CD4-positive, alpha-beta T cell treated with Interleukin-15 for 4 hours (primary cell): ENCODE measurements at places on chromosomes 1 and 21.

DNA sequence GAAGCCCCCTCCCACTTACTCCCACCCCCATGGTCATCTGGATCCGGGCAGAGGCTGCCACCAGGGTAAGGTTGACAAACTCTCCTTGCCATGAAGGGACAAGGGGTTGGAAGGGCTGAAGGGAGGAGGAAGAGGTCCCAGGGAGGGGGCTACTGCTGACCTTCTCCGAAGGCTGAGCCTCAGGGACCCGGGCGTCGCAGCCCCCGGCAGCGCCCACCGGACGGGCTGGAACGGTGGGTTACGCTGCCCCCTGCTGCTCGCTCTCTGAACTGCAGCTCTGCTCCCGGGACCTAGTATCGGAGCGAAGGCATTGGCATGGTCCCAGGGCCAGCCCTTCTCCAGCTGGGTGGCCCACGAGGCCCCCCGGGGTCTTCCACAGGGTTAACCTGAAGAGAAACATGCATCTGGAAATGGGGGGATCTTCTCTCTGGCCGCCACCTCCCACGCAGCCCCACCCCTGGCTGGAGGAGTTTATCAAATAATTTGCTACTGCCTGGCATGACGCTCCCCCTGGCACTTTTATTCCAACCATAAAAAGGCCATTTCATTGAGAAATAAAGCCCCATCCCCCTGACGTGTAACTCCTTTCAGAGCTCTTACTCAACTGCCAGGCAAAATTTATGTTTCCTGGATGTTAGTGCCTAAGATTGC lies 70.4 kb upstream of the TARDBP start:
- peak; percentile 54 for DNase-seq

- peak; percentile 28 for DNase-seq
Measured at GRCh38 chr1:87084244-87084836, 169.9 kb downstream of the HS2ST1 start.

- no peak for DNase-seq
Measured at GRCh38 chr21:35893156-35893555, 167.2 kb downstream of the SETD4 start.

- no peak for DNase-seq
Measured at GRCh38 chr21:45227735-45228134, 60.0 kb downstream of the POFUT2 start.

DNA sequence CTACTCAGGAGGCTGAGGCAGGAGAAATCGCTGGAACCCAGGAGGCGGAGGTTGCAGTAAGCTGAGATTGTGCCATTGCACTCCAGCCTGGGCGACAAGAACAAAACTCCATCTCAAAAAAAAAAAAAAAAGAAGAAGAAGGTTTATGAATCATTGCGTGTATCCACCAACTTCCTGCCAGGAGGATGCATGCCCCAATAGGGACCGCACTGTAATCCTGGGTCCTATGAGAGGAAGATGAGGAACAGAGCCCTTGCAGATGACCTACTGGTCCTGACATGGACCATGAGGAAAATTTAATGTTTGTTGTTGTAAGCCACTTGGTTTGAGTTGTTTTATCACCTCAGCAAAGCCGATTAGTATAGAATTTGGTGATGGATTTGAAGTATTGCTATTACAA lies 56.7 kb downstream of the PTGS2 start:
- no peak for DNase-seq

- DNase-seq: no peak
Measured at GRCh38 chr21:45889961-45890360, 91.6 kb upstream of the COL6A1 start.

DNA sequence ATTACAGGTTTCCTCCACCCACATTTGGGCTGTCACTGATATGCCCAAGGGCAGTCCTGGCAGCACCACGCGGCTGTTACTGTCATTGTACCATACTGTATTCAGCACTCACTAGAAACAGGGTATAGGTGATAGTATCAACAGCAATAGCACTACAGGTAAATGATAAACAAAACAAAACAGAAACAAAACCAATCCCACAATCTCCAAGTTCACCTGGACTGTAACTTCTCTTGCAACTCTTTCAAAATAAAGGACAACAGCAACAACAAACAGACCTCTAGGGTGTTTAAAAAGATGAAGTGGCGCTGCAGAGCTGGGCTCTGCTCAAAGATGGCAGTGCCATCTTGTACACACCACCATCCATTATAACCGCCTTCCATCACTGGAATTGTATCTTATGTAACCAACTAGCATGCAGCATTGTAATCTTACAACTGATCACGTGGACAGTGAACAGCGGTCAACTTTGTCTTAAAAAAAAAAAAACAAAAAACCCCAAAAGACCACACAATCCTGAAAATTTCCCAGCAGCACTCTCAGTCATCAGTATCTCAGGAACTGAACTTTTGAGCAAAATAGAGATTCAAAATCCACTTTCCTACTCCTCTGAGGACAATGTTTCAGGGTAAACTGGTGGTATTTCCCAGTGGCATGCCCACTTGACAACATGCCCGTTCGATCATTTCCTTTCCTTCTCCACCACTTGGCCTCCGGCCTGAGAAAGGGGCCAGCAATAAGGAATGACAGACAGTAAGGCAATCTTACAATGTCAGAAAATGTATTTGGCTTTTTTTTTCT lies 3.8 kb downstream of the IRF2BP2 start:
- peak; percentile 35 for DNase-seq

GRCh38 chr1:189357317-189357716 lies 1120.3 kb downstream of the BRINP3 start:
- no peak for DNase-seq

DNA sequence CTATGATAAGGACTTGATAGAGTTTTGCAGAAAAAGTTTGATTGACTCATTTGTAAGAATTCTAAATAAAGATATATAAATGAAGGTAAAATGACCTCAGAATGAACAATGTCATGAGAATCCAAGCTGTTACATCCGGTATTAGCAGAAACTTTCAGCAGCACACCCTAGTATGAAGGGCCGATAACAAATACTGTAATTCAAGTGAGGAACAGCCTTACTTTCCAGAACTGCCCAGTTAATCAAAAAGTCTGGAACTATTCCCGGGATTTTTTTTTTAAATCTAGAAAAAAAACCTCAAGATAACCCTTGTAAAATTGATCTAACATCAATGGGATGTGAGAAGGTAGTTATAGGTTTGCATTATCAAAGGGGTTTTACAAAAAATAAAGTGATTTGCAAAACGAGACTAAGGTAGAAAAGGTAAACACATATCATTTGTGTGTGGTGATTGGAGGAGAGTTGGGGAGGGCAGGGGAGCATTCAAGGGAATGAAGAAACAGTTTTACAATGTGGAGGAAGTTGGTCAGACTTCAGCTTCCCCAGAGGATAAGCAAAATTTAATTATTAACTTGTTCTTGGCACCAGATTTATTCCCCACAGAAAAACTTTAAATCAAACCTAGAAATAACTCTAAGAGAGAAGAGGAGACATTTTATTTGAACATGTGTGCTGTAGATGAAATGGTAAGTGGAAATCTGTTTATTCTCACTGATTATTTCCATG lies 75.9 kb upstream of the VCAM1 start:
- DNase-seq: no peak

- peak; percentile 37 for DNase-seq
Measured at GRCh38 chr1:152392909-152393308, 21.2 kb downstream of the CRNN start.

DNA sequence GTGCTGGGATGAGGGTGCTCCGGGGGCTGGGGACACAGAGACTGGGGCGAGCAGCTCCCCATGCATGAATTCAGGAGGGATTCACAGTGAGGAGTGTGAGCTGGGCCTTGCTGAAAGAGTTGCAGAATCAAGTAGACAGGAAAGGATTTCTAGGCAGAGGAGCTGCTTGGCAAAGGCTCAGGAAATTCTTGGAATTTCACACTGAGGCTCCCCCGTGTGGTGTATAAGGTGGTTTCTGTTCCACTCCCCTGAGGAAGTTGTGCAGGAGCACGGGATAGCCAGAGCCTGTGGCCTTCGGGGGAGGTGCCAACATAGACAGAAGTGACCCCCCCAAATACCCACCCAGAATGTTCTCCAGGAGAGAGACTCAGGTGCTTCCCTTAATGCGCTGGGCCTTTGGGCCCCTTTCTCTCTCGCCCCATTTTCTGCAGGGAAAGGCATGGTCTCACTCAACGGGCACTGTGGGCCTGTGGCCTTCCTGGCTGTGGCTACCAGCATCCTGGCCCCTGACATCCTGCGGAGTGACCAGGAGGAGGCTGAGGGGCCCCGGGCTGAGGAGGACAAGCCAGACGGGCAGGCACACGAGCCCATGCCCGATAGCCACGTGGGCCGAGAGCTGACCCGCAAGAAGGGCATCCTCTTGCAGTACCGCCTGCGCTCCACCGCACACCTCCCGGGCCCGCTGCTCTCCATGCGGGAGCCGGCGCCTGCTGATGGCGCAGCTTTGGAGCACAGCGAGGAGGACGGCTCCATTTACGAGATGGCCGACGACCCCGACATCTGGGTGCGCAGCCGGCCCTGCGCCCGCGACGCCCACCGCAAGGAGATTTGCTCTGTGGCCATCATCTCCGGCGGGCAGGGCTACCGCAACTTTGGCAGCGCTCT lies 58.5 kb upstream of the ACTL8 start:
- DNase-seq: no peak

DNA sequence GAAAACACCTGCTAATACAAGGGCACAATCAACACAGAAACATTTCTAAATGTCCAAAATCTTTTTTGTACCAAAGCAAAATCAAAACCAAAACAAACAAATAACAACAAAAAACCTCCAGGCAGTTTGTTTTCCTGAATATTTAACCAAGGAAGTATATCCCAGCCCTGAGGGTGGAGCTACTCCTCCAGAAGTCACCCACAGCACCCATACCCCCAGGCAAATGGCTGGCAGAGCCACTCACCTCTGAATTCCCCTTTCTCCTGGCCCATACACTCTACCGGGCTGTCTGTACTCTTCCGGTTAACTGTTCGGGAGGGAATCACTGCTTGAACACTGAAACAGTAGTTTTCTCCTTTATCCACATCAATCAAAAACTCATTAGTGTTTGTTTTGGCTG lies 9.5 kb downstream of the F3 start:
- no peak for DNase-seq

DNA sequence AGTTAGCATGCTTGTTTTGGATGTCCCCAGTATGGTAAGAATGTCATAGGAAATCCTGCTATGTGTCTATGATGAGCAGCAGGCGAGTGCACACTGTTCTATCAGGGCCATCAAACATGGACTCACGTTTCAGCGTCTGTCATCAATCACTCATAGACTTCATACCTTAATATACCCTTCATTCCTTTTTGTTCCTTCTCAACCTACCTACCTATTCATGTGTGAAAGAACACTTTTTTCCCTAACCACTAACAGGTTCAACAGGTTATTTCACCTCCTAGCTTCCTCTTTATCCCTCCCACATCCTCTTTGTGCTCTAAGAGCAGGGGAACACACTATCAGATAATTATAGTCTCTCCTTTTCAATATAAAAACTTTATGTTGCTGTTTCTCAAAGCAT lies 300.6 kb downstream of the TM2D1 start:
- DNase-seq: no peak
